ENCODE measurements at places on chromosomes 11 and 22.

DNA sequence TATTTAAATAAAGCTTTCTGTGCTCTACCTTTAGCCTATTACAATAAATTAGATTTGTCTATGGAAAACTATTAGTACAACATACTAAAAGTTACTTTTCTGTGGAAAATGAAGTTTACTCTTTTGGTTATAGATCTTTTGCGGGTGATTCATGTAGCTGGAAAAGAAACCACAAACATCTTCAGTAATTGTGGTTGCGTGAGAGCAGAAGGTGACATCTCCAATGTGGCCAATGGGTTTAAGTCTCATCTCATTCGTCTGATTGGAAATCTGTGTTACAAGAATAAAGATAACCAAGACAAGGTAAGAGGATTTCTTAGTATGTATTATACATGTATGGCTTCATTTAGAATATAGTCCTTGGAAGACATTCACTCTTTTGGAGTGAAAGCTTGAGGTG lies 68.6 kb downstream of the ATXN10 start:
- DNase-seq, result no peak

DNA sequence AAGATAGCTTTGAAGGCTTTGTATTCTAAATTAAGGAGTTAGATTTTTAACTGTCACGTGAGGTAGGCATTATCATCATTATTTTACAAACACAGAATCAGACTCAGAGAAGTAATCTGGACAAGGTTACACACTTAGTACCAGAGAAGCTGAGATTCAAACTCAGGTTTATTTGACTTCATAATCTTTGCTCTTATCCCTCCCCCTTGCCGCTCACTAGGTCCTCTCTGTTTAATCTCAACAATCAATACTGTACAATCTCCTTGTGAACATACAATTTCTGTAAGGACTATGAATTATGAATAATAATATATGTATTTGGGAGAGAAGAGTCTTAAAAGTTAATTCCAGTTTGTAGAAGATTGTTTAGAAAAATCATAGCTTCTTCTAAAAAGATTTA lies 5.2 kb upstream of the DNAJB7 start:
- no peak for DNase-seq

DNA sequence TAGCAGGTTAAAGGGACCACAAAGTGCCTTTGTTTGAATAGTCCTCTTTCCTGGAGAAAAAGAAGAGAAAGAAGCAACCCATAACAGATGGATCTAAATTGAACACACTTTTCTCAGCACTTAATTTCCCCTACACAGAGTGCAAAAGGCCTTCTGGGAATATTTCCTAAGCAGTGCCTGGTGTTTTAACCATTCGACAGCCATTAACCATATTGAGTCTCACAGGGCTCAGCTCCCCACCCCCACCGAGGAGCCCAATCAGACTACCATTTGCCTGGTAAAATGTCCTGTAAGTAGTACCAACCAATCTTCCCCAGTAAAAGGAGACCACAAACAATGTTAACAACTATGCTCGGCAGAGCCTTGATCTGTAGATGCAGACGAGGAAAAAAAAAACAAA lies 40.7 kb upstream of the SLC6A5 start:
- DNase-seq, result no peak

- no peak for DNase-seq
These were observed 45.3 kb downstream of the SGSM3 start for GRCh38 chr22:40415531-40416266.

- no peak for DNase-seq
These were observed 1022.2 kb downstream of the BRD1 start for GRCh38 chr22:48805516-48805915.

DNA sequence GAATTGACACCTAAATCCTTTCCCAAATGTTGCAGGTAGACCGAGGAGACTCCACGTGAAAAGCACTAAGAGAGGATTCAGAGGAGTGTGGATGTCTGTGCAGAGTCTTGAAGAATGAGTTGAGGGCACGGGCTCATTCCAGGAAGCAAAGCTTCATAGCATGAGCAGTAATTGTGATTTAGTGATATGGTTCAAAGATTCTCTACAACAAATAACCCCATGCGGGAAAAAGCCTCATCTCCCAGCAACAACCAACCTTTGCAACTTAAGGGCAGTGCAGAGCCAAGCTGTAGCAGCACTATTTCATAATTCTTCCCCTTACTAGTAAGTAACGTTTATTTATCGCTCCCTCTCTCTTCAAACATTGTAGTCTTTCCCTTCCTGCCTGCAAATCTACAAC lies 87.5 kb upstream of the CLMP start:
- no peak for DNase-seq

DNA sequence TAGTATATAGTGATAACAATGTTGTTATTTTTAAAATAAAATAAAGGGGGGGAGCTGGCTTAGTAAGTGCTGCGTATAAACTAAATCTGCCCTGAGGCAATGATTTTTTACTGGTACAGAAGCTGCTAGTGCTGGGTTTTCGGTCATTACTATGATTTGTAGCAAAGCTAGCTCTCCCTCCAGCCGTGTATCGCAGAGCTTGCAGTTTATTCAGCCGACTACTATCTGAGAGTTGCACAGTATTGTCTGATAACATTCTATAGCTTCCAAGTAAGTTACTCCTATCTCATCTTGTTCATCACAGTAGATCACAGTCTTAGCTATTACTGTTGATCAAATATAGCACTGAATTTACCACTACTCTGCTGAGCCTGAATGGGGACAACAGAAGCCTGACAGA lies 805.5 kb upstream of the ARHGAP42 start:
- no peak for DNase-seq

GRCh38 chr22:18095101-18095805 lies 15.4 kb upstream of the TUBA8 start:
- DNase-seq, result no peak

DNA sequence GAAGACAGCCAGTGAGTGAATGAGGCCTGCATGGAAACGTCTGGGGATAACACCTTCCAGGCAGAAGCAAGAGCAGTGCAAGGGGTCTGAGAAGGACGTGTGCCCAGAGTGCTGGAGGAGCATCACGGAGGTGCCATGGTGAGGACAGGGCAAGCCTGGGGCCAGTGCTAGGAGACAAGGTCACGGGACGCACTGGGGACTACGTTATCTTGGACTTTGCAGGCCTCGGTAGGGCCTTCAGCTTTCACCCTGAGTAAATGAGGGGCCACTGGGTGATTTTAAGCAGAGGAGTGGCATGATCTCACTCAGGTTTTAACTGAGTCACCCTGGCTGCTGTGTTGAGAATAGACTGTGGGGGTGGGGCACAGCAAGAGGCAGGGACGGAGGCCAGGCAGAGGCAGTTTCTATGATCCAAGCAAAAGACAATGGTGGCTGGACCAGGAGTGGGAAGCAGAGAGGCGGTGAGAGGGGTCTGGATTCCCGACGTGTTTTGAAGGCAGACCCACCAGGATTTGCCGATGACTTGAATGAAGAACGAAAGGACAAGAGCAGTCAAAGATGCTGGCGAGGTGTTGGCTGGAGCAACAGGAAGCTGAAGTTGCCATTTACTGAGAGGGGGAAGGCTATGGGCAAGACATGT lies 102.7 kb upstream of the PARVA start:
- DNase-seq, result no peak

DNA sequence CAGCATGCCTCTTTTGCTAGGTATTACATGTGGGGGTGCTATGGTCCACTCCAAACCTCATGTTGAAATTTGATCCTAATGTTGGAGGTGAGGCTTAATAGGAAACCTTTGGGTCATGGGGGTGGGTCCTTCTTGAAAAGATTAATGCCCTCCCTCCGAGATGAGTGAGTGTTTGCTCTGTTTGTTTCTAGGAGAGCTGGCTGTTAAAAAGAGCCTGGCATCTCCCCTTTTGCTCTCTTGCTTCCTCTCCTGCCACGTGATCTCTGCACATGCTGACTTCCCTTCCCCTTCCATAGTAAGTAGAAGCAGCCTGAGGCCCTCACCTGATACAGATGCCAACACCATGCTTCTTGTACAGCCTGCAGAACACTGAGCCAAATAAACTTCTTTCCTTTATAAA lies 104.5 kb downstream of the FAT3 start:
- DNase-seq, result no peak

DNA sequence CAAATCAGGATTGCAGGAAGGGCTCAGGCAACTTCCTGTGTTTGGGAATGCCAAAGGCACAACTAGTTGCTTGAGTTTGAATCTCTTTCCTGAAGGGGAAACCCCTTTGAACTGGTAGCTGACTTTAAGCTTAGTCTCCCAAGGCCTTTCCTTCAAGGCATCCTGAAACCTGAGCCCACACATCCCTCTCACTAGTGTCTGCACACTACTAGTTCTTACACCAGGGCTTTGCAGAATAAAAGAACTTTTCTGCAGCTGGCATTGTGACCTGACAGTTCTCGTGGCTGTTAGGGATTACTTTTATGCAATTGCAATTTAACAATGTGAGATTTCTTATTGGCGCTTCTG lies 95.4 kb downstream of the EXT2 start:
- no peak for DNase-seq

DNA sequence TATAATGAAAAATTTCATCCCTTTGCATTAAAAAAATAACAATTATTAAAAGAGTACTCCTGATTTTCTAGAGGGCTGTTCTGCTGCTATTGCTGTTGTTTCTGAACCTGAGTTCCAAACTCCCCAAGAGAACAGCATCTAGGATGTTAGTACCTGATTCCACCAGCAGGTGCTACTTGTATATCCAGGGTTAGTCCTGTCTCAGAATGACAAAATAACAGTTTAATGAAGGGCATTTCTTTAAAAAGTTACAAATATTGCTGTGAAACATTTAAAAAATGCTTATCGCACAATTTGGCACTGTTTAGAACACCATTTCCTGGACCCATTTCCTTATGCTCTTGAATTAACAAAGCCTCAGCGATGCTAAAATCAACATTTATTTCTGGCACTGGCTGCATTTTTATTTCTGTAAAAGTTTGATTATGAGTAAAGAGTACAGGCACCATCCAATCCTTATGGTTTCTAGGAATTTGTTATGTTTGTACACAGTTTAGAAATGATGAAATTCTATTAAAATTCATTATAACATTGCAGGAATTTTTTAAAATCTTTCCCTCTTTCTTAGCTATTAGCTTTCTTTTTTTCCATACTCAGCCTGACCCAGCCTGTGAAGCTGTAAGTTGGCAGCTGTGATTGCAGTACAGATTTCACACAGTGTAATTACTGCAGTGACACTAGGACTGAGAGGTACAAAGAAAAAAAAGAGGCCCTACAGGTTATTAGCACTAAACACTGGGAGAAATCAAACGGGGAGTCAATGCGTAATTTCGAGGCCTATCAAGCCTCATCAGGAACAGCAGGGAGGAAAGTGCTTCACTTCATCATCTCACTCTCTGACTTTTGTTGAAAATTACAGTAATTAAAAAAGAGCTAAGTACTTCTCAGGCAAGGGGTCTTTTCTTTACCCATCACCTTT lies 208.8 kb downstream of the DCDC1 start:
- DNase-seq, result no peak

GRCh38 chr11:114153224-114153623 lies 93.7 kb downstream of the ZBTB16 start:
- no peak for DNase-seq

- no peak for DNase-seq
These were observed at the start of gene MYO7A for GRCh38 chr11:77127920-77128691. Gene MYO7A (plus strand): TSS chr11:77128246. CDS start chr11:77130635, 2,389 bp downstream.

GRCh38 chr22:46339956-46340355 lies 4.4 kb downstream of the TRMU start:
- no peak for DNase-seq

GRCh38 chr11:9208726-9209501 lies 56.2 kb downstream of the DENND5A start:
- no peak for DNase-seq

GRCh38 chr11:74870485-74870884 lies 78.4 kb downstream of the XRRA1 start:
- DNase-seq, result no peak

DNA sequence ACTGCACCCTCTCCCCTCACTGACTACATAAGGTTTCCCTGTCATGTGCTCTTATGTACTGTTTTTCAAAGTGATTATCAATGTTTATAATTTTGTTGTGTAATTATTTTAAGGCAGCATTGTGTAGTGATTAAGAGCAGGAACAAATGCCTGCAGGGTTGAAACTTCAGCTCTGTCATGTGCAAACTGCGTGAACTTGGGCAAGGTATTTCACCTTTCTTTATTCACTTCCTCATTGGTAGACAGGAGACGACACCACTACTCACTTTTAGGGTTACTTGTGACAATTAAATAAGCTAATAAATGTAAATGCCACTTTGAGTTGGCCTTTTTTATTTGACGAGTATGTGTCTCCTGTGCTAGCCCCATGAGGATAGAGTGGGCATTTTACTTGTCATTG lies 86.5 kb upstream of the E2F8 start:
- no peak for DNase-seq

DNA sequence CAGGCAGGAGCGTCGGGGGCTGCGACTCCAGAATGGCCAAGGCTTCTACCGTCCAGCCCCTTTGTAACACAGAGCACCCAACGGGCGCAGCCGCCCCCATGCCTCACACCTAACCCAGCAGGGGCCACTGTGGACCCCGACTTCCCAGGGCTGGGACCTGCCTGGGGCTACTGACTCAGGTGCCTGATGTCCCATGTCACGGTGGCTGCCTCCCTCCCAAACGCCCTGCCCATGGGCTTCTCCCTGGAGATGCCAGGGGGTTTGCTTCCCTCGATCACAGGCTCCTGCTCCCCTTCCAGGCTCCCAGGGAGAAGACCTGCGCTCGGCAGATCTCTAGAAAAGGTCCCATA lies 84.0 kb downstream of the MYEOV start:
- no peak for DNase-seq

- DNase-seq, result no peak
These were observed 110.3 kb downstream of the LRRC32 start for GRCh38 chr11:76560219-76560618.

DNA sequence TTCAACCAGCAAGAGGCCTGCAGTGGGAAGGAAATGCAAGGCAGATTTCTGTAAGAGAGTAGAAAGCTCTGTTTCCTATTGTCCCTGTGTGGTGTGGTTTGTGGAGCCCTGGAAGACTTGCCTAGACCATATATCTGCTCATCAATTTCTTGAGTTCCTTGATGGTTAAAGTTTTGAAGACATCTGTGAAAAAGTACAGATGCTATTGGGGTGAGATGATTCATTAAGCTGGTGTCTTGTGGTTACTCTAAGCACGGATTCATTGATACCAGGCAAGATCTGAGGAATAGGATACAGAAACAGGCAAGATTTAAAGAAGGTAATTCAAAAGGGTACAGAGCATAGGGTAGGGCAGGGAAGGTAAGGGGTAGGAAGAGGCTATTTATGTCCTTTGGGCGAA lies 275.8 kb upstream of the SESN3 start:
- DNase-seq, result no peak

- no peak for DNase-seq
These were observed 30.9 kb downstream of the IGLL1 start for GRCh38 chr22:23549198-23549595.

DNA sequence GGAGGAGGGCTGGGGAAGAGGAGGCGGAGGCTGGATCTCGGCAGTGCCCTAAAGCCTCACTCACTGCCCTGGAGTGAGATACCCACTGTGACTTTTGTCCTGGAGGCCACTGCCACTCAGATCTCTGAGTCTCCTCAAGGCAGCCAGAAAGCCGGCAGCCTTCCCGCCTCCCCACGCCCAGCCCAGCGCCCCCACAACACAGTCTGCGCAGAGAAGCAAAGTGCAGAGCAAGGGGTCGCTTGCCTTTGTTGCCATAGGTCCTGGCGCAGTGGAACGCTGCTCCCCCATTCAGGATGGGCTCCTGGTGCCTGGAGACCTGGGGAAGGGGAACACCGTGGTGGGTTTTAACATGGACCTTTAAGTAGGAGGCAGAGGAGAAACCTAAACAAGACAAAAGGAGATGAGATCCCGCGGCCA lies 17.6 kb downstream of the PATZ1 start:
- DNase-seq, result no peak

GRCh38 chr11:78821371-78822306 lies 247.0 kb upstream of the NARS2 start:
- DNase-seq, result no peak

All from mesothelial cell of epicardium (in vitro differentiated cells).